ENCODE measurements at places on chromosomes 11 and 22.

DNA sequence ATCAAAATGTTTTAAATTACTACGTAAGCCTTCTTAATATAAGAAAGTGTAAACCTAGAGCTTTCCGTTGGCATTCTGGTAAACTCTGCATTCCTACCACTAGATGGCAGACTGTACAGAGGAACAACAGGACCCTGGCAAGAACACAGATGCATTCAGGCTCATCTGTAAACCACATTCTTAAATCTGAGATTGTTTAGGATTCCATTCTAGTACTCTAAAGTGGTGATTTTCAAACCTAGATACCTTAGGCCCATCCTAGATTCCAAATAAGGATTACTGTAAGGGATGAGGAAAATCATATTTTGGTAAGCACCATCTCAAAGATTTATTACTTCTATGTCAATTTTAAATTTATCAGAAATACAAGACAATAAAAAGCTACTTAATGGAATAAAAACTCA is 26.9 kb downstream of the PICALM start:
- DNase-seq: peak; percentile 63

DNA sequence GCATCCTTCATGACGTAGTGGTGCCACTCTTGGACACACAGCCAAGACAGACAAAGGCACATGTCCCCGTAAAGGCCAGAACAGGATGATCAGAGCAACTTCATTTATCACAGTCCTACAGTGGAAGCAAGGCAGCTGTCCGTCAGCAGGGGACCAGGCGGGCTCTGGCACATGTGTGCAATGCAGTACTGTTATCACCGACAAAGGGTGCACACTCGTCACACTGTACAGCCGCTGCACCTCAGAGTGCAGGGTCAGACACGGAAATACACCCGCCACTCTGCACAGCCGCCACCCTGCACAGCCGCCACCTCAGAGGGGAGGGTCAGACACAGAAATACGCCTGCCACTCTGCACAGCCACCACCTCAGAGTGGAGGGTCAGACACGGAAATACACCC is 13.4 kb upstream of the IL17REL start:
- no peak for DNase-seq

GRCh38 chr11:113991718-113992458 is 17.0 kb downstream of the HTR3A start:
- DNase-seq: no peak

GRCh38 chr11:88101881-88102597 is 73.2 kb downstream of the RAB38 start:
- no peak for DNase-seq

- DNase-seq: peak; percentile 91
Observed at GRCh38 chr11:126062679-126063506, at the start of gene CDON. CDON (minus strand) TSS chr11:126062866; CDS start chr11:126023476, 39,390 bp downstream.

- no peak for DNase-seq
Observed at GRCh38 chr11:64069401-64070313, 33.9 kb downstream of the FLRT1 start.

DNA sequence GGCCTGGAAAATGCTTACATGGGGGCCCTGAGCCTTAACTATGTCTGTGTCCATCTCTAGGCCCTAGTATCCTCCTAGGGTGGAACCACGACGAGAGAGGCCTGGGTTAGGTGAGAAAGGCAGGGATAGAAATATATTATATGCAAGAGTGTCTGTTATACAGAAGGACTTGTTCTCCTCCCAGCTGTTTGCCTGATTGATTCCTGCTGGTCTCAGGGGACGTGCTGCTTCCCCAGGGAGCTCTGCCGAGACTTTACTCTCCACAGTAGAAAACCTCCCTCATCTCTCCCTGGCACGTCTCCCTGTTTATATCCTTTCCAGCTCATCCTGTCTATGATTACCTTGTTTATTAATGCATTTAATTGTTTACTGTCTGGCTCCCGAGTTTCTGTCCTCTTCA is 132.6 kb downstream of the MIAT start:
- no peak for DNase-seq

GRCh38 chr11:9573775-9574621 is 528 bp downstream of the WEE1 start:
- no peak for DNase-seq

DNA sequence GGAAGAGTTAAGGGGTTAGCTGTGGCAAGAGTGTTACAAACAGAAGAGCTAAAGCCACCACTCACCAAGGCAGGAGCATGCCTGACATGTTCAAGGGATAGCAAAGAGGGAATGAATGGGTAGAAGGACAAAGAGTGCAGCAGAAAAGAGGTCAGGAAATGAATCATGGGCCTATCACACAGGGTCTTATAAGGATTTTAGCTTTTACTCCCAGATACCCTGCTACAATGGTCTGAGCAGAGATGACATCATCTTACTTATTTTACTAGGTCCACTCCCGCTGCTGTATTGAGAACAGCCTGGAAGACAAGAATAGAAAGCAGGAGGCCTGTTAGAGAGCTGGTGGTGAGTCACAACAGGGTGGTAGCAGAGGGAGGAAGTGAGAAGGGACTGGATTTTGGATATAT is 9.8 kb downstream of the TRAF6 start:
- DNase-seq: peak; percentile 19

GRCh38 chr22:40199852-40200251 is 22.1 kb downstream of the TNRC6B start:
- no peak for DNase-seq

- no peak for DNase-seq
Observed at GRCh38 chr11:10066441-10066840, 227.6 kb downstream of the SBF2 start.

DNA sequence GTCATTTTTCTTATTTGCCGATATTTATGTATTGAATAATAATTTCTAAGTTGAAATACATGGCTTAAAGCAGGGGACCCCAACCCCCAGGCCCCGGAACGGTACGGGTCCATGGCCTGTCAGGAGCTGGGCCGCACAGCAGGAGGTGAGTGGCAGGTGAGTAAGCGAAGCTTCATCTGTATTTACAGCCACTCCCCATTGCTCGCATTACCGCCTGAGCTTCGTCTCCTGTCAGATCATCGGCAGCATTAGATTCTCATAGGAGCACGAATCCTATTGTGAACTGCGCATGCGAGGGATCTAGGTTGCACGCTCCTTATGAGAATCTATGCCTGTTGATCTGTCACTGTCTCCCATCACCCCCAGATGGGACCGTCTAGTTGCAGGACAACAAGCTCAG is 4.5 kb downstream of the ZMAT5 start:
- DNase-seq: no peak

DNA sequence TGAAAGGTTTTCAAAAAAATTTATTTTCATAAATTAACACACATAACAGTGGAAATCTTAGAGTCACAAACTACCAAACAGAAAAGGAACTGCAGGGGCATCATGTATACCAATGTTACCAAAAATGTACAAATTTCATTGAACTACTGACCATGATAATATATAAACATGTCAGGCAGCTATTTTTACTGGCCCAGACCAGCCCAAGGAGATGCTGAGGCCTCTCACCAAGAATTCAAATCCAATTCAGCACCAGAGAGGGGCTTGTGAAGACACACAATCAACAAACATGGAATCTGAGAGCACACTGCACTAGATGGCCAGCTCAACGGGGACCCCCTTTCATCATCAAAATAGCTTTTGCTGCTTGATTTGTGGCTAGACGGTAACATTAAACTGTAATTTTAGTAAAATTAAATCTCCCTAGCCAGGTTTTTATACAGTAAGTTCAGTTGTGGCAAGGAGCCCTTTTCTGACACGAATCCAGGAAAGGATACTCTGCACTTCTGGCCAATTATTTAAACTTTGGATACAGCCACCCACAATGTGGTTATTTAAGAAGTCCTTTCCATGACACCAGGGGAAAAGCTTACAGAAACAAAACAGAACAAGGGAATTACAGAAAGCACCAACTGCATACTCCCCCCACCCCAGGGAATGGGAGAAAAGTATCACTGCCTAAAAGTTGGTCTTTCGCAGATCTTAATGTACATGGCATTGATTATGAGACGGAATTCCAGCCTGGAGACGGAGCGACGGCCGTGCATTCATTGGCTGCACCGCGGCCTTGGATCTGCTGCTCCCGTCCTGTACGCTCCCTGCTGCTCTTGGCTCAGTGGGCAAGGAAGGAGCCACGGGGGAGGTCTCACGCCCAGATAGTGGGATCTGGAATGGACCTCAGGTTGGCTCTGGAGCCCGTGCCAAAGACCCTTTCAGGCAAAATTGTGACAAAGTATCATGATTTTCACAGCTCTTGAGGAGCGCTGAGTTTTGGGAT is 19.6 kb upstream of the PISD start:
- no peak for DNase-seq

- DNase-seq: no peak
Observed at GRCh38 chr11:46808799-46809431, 37.2 kb downstream of the CKAP5 start.

- DNase-seq: no peak
Observed at GRCh38 chr11:122248939-122249338, 132.9 kb upstream of the BLID start.

Measured in CD4-positive, alpha-beta T cell treated with Interleukin-15 for 1 hour (primary cell).